ENCODE measurements at places on chromosomes 11 and 22. TPM values are rescaled to one million over a fixed set of nuclear protein-coding genes. Genes with fewer than 3 reads are reported as not detected.

DNA sequence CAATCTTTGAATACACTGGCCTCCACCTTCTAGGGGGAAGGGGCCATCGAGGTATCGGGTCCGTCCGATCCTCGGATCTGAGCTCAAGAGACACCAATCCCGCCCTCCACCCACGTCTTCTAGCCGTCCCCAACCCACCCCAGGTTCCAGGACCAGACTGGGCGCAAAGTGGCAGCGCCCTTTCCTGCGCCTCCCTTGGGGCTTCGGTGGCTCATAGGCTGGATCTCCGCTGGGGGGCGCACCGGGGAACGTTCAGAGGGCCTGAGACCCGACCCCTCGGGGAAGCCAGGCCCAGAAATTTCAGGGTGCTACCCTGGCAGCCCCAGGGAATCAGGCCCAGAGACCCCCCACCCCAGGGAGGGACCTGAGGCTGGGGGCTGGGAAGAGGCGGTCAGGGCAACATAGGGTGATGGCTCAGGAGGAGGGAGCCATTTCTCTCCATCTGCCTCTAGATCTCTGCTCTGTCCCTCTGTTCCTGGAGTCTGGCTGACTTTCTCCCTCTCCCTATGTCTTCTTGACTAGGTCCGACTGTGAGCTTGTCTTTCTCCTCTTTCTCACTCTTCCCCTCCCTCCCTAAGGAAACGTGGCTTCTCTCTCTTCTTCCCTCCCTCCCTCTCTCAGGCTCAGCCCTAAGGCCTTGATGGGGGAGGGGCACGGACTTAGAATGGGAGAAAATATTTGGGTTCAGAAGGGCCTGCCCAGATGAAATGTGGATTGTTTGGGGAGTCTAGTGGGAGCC is 1.1 kb downstream of the CREB3L1 start:
- no peak for DNase-seq

DNA sequence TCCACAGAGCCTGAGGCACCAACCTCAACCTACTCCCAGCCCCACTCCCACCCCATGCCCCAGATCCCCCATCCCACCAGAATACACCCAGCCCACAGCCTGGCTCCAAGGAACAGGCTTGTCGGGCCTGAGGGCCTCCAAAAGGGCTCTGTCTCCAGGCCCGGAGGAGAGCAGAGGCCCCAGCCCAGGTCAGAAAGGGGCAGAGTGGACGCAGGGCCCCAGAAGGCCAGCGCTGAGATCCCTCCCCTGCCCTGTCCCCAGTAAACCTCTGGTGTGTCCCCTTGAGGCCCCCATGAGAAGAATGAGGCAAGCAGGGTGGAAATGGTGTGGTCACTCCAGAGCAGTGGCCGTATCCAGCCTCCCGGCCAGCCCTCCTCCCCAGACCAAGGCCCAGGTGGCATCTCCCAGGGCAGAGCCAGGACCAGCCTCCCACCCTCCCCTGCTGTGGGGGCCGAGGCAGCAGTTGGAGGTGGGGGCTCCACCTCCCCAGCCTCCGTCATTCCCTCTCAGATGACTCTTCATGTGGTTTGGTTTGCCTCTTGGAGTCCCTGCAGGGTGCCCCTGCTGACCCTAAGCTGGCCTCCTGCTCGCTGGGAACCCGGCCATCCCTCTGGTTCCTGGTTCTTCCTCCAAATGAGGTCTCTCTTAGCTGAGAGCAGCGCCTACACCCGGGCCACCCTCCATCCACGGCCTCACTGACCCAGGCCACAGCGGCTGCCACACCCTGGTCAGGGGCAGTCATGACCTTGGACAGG is 195.0 kb downstream of the IGLL1 start:
- no peak for DNase-seq

DNA sequence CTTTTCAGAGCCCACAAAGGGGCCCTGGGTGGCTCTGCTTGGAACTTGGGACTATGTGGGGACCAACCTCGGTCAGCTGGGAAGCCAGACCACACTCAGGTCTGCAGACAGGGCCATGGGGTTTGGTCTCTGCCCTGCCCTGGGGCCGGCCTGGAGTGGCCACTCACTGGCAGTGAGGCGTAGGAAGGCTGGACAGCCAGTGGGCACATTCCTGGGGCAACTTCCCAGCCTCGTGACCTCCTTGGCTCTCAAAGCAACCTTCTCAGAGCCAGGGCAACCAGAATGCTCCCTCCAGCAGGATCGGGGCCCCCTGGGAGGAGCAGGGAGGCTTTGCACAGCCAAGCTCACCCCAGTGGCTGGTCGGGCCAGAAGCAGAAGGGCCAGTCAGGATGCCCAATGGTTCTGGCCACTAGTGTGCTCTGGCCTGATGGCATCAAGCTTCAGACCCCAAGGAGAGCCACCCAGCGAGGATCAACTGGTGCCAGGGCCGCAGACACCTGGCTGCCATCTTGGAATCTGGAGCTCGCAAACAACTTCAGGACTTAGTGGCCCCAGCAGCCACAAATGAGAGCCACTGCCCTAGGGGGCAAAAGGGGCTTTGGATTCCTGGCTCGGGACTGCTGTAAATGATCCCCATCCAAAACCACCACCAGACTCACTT is 87.1 kb downstream of the MYEOV start:
- DNase-seq = no peak

- no peak for DNase-seq
These were observed 17.9 kb upstream of the TENM4 start for GRCh38 chr11:79458709-79459108.

DNA sequence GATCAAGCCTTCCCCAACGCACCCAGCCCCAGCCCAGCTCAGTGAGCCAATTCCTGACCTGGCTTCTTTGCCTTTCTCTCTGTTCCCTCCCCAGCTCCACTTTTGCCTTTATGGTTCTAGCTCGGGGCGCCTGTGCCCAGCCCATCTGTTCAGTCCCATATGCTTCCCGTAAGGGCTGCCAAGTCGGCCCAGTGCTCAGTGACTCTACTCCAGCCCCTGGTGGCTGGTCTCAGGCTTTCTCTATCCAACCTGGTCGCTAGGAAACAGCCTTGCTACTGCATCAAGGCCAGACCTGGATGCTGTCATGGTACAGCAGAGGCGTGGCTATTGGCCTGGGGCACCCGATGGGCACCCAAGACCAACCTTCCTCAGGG is 178.0 kb downstream of the DSCAML1 start:
- DNase-seq = no peak

GRCh38 chr22:49565516-49565855 is 262.2 kb downstream of the BRD1 start:
- DNase-seq = no peak

DNA sequence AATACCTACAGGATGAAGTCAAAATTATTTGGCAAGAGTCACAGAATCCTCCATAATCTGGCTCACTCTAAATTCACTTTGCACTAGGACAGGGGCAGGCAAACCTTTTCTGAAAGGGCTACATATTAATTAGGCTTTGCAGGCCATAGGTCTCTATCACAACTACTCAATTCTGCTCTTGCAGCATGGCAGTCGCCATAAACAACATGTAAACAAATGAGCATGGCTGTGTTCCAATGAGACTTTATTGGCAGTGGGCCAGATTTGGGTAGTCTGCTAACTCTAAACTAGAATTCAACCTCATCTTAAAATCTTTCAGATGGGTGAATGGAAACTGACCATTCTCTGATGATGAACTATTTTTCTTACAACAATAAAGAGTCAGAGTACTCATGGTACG is 5.8 kb downstream of the THRSP start:
- no peak for DNase-seq

DNA sequence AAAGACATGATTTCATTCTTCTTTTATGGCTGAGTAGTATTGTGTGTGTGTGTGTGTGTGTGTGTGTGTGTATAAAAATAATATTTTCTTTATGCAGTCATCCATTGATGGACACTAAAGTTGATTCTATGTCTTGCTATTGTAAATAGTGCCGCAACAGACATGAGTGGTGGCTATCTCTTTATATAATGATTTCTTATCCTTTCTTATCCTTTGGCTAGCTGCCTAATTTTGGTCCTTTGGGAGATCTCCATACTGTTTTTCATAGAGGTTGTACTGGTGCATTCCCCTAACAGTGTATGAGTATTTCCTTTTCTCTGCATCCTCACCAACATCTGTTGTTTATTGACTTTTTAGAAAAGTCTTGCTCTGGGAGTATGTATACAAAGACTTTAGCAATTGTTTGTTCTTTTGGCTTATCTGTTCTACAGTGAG is 107.0 kb downstream of the STIM1 start:
- DNase-seq = no peak

DNA sequence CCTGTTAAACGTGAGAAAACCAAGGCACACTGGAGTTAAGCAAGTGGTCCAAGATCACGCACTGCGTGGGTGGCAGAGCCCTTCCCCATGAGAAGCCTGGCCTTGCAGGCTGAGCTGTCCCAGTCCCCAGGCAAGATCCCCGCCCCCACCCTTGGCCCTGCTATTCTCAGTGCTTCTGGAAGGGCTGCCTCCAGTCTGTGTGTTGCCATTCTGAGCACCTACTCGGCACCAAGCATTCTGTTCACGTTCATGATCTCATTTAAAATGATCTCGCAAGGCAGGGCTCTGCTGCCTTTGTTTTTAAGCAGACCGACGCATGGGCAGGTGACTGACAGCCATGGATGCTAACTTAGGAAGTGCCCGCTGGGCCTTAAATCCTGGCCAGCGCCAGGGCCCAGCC is 62.8 kb downstream of the PHF21B start:
- DNase-seq = no peak

GRCh38 chr22:38469306-38469781 is 1.4 kb downstream of the KDELR3 start:
- DNase-seq = no peak

GRCh38 chr11:88448131-88448670 is 110.7 kb upstream of the CTSC start:
- DNase-seq = no peak

DNA sequence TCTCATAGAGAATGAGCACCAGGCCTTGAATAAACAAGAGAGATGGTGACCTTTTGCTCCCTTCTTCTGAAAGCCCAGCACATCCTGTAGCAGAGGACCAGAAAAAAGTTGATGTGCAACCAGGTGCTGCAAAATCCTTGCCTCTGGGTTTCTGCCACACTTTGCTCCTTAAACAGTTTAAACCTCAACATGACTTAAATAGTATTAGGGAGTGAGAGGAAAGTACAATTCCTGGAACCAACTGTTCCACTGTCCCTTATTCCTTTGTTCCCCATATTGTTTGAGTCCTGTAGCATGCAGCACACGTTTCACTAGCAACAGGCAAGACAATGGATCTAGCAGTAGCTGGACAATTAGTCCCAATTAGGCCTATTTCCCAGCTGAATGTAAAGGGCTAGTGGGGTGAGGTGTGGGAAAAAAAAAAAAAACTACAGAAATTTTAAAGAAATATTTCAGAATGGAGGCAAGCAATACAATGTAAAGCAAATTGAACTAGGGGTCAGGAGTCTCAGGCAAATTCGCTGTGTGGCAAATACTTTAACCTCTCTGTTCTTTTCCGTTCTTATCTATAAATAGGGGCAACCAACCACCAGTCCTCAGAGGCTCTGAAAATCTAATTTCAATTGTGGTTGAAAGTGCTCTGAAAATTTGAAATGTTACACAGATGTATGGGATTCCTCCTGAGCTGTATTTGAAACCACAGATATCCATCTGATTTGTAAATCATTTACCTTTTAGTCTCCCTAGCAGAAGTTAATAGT is 6.6 kb downstream of the MPPED2 start:
- DNase-seq = no peak

DNA sequence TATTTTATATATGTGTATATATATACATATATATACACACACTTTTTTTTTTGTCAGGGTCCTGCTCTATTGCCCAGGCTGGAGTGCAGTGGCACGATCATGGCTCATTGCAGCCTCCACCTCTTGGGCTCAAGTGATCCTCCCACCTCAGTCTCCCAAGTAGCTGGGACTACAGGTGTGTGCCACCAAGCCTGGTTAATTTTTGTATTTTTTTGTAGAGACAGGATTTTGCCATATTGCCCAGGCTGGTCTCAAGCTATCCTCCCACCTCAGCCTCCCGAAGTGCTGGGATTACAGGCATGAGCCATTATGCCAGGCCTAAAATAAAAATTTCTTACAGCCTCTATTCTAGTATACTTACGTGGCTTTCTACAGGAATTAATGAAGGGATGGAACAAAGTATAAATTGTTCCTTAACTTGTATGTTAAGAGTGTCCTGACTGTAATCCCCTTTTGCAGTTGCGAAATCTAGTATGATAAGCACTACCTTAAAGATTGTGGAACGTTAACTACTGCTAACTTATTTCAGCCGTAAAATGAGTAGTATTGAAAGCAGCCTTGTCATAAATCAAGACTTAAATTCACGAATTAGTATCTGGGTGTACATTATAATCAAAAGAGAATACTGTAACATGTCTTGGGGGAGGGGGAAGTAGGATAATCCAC is 2.1 kb downstream of the TRAF6 start:
- no peak for DNase-seq

GRCh38 chr11:83694191-83694910 is 408.2 kb upstream of the CCDC90B start:
- DNase-seq = no peak

DNA sequence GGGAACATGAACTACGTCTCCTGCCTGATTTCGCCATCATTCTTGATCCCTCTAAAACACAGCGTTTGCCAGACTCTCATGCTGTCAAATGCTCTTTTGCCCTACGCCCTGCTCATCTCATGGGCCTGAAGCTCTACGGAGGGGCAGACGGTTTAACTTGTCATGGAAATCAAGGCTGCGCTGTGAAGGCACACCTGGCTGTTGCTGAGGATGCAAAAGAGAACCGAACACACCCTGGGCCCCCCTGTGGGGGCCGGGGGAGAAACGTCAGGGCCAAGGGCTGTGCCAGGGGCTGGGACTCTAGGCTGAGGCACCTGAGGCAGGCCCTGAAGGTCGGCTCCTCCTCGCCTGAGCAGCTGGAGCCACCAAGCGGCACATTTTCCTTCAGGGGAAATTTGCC is 957.2 kb downstream of the BRD1 start:
- no peak for DNase-seq

- no peak for DNase-seq
These were observed 36.3 kb upstream of the PDGFB start for GRCh38 chr22:39281126-39281525.

- no peak for DNase-seq
These were observed 408.3 kb upstream of the CADM1 start for GRCh38 chr11:115912484-115912945.

DNA sequence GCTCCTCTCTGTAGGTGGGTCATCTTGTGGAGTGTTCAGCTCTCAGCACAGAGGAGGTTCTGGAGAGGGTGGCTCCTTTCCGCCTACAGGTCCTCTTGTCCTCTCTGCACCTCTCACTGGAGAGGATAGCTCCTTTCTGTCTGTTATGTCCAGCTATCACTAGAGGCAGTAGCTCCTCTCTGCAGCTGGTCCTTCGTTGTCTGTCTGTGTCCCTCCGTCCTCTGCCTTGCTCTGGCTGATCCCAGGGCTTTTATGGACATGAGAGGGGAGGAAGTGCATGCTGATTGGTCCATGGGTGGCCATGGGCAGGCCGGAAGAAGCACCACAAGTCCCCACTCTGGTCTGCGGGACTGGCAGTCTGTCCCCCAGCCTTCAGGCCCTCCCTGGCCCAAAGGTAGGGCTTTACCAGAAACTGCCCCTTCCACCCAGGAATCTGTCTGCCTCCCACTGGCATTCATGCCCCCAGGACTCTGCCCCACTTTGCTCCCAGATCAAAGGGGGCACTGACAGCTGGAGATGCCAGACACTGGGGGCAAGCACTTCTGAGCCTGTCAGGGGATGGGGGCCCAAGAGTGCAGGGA is 38.6 kb upstream of the CALCB start:
- no peak for DNase-seq

The SIK2 gene
- 15.0 TPM for total RNA-seq

The SLC22A12 gene
- not detected for total RNA-seq

The APOL5 gene
- not detected for total RNA-seq

The TEX54 gene
- not detected for total RNA-seq

The TUB gene
- 5.7 TPM for total RNA-seq

The PATE2 gene
- total RNA-seq = not detected

The GPHA2 gene
- total RNA-seq = not detected

The RPS3 gene
- total RNA-seq = 1,706 TPM

The PANX3 gene
- total RNA-seq = not detected

The KCTD14 gene
- 1.0 TPM for total RNA-seq

The SLC3A2 gene
- 588 TPM for total RNA-seq

Data from astrocyte (in vitro differentiated cells and primary cell).